Osteoblast (primary cell): ENCODE measurements at places on chromosomes 5 and 9. TPM values are rescaled to one million over a fixed set of nuclear protein-coding genes. Genes with fewer than 3 reads are reported as not detected.
A peak's percentile ranks its signal among the peaks of the same experiment; 100 is the strongest.

- DNase-seq = no peak
These were observed 526.7 kb upstream of the WWC1 start for GRCh38 chr5:167764641-167765289.

GRCh38 chr5:140245341-140245740, 57.6 kb downstream of the PFDN1 start:
- DNase-seq = no peak

The ARHGEF39 gene
- total RNA-seq = 0.36 and 0.88 TPM in 2 replicates

DNA sequence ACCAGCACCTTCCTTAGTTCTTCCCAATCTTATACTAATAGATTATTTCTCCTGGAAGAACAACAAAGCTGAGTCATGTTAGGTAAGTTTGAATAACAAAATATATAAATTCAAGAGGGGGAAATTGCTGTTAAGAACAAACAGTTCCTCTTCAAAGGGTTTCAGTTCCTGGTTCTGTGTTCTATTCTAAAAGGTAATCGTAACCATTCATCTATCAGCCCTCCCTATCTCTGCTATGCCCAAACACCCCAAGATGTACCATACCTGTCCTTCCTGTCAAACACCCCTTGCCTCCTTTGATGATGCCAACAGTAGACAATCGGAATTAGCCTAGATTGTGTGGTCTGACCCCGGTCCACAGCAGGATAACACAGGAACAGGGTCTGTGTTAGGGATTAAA, 4.2 kb upstream of the RNF180 start:
- no peak for DNase-seq

The LCN9 gene
- not detected in 2 replicates for total RNA-seq

The CTSV gene
- total RNA-seq = 0.29 and 0.36 TPM in 2 replicates

The C1QTNF2 gene
- total RNA-seq = under 0.01 TPM in 1 of 2 replicates, not detected in the other

DNA sequence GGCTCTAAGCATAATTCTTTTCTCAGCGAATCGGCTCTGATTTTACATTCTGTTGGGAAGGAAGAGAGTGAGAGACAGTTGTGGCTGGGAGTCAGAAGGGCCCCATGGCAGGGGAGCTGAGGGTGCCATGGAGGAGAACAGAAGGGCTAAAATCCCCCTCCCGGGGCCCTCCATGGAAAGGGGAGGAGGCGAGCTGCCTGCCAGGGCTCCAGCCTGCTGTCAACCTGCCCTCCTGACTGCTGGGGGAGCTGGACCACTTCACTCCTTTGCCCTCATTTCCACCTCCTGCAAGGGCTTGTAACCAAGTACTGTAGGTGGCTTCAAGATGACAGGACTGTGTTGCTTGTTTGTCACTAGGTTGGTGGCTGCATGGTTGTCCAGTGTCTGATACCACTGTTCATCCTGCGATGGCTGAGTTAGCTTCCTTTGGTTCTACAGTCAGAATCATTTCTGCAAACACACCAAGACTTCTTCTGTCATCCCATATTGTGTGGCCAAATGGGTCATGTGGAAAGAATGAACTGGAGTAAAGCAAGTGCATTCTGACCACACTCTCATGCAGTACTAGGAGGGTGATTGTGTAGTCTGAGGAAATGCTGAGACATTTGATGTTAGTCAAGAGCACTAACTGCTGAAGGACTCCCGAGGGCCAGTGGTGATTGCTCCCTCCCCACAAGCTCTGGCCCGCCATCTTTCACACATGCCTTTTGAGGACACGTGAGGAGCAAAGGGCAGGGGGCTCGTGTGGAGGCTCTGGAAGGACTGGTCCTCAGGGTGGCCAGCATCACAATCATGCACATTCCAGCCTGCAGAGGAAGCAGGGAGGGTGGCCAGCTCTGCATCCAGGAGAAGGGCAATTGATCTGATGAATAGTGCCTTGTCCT, 307.2 kb downstream of the GADD45G start:
- no peak for DNase-seq

The CDH12 gene
- not detected in 2 replicates for total RNA-seq

The OBP2B gene
- total RNA-seq = not detected in 2 replicates

- DNase-seq = no peak
These were observed 10.8 kb downstream of the NOTCH1 start for GRCh38 chr9:136535070-136535469.

DNA sequence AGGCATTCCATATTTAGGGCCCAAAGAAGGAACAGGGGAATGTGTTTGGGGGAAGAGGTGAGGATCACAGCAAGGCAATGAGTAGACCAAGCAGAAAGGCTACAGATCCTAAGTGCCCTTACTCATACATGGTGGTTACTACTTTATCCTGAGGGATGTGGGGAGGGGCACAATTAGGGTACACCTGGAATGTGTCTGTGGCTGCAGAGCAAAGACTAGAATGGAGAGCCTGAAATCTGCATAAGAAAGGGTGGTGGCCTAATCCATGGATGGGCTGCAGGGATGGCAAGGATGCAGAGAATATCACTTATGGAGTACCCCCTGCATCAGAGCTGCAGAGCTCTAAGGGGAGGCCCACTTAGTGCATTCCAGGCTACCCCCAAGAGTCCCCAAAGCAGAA, 352.6 kb upstream of the TRPC7 start:
- DNase-seq = no peak

- peak; percentile 27 for DNase-seq
These were observed 212.2 kb downstream of the PDZD2 start for GRCh38 chr5:31850981-31851689.

DNA sequence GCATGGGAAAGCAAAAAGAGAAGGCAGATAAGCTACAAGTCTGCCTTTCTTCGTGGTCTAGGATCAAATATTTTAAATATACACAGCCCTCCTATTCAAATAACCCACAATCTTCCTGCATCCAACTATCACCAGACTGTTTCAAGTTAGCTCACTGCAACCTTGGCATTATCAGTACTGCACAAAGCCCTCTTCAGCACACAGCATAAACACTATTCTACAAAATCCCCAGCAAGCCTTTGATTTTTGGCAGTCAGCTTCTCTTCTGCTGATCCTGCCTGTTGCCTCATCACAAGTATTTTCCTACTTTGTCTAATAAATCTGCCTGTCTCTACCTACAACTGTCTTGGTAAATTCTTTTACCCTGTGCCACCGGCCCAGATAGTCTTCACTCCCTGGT, 142.9 kb downstream of the COX7C start:
- no peak for DNase-seq

The SPINK4 gene
- total RNA-seq = not detected in 2 replicates

The HINT1 gene
- 134 and 158 TPM in 2 replicates for total RNA-seq
